ENCODE measurements at places on chromosomes 2 and 18.

DNA sequence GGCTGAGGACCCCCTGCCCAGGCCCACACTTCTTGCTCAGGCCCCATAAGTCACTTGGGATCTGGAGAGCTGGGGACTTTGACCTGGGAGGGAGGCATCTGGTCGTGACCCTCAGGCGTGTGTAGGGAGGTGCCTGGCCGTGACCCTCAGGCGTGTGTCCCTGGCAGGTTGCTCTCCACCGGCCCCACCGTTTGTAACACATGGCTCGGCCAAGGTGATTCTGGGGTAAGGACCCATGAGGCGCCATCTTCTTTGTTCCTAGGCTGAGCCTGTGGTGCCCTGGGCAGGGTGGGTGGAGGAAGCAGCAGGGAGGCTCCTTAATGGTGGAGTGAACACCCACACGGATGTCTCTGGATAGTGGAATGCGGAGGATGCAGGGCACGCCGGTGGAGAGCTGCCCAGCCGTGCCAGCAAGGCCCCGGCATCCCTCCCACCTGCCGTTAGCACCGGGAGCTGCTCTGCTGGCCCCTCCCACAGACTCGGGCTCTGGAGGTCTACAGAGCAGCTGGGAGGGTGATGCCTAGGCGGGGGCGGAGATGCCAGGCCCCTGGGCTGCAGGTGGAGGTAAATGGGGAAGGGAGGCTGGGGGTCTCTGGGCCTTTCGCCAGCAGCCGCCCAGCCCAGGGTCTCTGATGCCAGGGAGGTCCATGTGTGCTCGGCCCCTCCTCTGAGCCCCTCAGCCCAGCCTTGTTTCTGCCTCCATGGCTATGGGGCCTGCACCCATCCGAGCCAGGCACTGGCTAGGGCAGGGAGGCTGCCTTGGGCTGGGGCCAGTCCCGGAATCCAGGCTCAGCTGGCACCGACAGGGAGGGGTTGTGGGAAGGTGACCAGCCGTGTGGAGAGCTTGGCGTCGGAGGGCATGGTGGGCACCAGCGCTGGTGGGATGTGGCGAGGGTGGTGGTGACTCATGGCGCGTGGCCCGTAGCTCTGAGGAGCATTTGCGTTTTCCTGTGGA, 1.1 kb upstream of the GAL3ST2 start:
- DNase-seq, result no peak

DNA sequence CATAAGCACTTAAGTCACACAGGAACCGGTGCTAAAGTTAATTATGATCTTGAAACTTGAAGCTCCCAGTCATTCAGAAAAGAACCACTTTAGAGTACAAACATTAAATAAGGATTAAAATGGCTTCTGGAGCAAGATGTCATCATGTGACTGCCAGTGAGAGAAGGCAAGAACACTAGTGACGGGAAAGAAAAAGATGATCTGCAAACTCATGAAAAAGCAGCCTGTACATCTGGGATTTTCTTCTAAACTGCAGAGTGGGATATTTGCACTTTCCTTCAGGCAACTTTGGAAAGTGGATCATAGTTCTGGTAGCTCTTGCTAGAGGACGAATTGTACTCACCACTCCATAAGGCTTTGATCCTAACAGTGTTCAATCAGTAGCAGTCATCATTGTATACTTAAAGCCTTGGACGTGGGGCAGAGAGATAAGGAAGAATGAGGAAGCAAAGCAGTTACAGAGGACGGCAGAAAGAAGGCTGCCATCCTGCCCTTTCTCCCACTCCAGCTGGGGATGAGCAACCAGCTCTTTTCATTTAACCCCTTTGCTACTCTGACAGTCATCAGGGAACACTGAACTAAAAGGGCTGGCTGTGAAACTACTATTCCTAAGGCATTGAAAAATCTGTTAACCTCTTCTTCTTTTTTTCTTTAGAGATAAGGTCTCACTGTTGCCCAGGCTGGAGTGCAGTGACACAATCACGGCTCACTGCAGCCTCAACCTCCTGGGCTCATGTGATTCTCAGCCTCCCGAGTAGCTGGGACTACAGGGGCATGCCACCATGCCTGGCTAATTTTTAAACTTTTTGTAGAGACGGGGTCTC, 18.1 kb downstream of the ABHD3 start:
- no peak for DNase-seq

DNA sequence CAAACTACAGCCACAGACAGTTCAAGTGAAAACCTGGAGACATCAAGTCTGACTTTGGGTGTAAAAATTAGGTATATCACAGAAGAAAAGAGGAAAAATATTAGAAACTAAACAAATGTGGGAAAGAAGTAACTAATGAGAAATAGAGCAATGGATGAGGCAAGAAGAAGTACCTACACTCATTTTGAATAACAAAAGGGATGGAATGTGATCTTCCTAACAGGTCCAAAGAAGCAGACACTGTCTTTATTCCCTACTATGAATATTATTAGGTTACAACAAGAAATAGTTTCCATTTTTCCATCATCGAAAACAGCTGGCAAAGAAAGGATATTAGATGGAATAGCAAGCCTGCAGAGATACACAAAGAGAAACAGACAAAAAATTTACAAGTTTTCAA, 486.3 kb upstream of the FSHR start:
- no peak for DNase-seq

GRCh38 chr2:224968051-224968450, 74.2 kb downstream of the DOCK10 start:
- DNase-seq, result no peak

DNA sequence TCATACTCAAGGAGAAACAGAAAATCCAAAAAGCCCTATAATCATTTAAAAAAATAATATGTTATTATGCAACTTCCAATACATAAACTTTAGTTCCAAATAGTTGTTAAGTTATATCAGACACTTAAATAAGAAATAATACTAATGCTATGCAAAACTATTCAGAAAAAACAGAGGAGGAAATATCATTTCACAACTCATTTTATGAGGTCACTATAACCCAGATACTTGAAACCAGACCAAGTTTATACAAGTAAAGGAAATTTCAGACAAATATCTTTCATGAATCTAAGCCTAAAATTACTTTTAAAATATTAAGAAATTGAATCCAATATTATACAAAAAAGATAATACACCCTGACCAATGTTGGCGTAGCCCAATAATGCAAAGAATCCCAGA, 260.8 kb downstream of the CD226 start:
- DNase-seq, result no peak

DNA sequence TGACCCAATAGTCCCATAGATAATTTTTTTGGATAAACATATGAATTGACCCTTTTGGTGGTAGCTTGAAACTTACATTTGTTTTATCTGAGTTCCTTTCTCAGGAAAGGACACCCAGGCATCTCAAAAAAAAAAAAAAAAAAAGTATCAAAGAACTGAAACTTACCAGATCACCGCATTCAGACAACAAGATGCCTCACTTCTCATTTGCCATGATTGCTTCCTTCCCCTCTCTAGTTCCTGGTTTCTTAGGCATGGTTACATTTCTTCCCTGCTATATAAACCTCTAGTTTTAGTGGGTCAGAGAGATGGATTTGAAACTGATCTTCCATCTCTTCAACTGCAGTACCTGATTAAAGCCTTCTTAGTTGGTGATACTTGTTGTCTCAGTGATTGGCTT, 240.1 kb downstream of the ACKR3 start:
- no peak for DNase-seq

DNA sequence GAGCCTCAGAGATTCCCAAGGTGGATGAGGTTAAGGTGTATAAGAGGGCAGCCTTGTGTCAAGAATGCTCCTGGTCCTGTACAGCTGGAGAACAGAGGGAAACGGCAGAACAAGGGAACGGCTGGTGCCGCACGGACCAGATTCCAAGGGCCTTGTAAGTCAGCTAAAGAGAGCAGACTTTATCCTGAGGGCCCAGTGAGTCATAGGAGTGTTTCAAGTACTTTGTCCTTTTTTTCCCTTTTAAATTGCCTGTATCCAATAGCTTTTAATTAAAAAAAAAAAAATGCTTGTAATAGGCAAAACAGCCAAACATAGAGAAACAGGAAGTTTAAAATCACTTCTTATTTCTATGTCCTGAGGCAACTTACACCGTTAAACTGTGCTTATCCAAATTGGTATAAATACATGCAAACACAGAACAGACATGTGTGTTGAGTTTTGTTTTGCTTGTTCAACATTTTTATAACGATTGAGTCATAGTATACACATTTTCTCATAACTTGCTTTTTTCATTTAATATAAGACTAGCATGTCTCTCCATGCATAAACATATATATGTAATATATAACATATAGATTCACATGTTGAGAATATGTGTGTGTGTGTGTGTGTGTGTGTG, 42.1 kb upstream of the EVA1A start:
- DNase-seq, result no peak

- DNase-seq, result no peak
Measured at GRCh38 chr2:96185516-96185915, 23.1 kb downstream of the STARD7 start.

DNA sequence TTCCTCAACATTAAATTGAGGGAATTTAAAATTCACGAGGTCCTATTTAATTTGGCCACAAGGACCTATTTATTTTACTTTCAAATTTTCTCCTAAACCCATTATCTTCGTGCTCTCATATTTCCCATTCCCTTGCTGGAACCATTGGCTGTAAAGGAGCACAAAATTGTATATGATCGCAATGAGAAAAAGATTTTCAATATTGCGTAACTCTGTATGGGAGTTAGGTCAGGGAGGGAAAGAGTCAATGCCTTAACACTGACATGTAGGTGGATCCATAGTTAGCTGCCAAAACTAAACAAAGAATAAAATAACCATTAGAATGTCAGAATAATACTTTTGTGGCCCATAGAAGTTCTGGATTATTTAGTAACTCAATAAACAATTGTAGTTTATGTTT, 40.6 kb upstream of the ZC3H15 start:
- DNase-seq, result no peak

DNA sequence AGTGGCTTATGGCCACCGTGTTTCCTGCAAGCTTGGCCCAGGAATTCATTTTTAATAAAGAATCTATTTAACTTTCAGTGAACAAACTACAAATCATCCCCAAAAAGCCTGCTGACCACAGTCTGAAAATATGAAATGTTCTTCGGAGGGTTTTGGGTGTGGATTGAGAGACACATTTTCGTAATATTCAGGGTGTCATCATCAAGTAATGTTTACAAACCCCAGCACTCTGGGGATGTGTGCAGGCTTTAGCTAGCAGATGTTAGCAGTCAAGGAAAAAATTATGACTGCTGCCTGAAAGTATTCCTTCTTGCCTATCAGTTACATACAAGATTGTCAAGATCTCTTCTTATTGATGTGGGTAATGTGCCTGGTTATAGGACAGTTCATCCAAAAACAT, 143.9 kb upstream of the FN1 start:
- no peak for DNase-seq

DNA sequence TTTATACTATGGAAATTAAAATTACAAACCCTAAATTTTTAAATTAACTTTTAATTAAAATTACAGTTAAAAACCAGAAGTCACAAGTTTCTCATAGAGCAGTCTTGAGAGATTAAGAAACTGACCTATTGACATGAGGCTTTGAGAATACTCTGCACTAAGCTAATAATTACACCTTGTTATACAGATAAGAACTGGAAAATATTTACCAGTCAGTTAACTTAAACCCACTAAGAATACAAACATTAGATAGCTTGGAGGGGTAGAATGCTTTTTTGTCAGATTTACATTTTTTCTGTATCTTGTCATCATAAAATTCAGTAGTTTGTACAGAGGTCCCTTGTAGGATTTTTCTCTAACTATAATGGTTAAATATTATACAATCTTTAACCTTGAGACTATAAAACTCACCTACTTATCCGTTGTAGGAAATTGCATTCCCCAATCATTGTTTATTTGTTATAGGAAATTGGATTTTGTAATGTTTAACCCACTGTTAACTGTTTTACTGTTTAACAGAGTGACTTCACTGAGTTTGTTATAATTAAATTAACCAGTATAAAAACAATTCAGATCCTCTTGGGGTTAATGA, 219.7 kb upstream of the PKDCC start:
- DNase-seq, result no peak

DNA sequence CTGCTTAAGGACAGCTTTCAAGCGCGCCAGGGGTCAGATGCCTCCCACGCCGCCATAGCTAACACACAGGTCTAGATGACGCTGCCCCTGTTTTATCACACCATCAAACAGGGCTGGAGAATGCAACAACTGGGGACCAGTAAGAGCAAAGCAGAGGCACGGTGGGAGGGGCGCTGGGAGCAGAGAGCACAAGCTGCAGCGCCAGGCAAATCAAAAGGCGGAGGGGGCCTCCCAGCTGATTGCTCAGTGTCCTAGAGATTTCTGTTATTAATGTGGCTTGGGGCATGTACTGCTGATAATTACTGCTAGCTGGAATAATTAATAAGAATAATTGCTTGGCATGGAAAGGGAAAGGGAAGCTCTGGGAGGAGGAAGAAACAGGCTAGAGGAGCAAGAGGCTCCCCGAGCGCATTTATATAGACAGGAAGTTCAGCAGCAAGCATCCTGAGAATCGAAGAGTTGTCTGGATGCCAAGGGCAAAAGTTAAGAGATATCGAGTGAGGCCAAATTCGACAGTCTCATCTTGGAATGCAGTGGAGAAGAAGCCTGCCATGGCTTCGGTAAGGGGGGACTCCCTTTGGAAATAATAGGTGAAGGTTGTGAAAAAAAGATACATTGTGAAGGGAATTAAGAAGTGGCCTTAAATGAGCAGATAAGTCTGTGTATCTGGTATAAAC, 104.5 kb upstream of the ZNF521 start:
- DNase-seq, result no peak

DNA sequence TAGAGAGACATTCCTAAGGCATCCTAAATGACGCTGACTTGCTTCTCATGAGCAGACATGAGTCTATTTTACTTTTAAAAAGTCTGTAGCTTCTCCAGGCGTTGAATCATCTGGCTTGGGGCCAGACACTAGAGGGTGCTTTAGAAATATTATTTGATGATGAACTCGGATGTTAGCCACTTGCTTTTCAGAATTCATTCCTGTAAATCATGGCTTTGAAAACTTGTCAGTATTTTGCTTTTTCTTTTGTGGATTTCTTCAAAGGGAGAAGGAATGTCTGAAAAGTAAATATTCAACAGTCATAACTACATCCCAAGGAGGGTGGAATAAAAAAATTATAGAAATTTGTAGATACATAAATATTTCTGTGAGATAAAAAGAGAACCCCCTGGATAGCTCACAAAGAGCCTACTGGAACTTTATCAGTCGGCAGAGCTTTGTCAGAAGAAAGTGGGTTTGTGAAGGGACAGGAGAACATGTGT, 370.8 kb downstream of the OSR1 start:
- DNase-seq, result no peak

GRCh38 chr18:9951022-9951859, 37.4 kb downstream of the VAPA start:
- no peak for DNase-seq

DNA sequence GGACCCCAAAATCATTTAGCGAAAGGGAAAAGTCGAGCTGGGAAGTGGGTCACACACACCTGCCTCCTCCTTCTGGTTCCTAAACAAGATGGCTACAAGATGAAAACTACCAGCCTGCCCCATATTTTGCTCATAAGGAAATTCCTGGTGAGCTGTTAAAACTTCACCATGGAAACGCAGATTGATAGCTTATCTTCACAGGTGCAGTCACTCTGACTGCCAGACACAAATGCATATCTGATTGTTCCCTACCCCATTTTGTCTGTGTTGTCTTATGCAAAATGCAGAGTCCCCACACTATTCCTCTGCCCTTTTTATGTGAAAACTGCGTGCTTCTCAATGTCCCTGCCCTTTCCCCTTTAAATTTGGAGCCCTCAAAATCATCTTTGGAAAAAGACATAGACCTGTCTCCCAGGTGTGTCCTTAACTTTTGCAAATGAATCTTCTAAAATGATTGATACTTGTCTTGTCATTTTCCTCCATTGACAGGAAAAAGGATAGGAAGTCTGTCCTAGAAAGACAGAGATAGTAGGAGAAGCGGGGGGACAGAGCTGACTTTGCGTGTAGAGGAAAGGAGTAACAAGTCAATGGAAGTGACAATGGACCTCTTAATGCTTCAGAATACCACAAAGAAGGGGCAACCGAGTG, 38.9 kb upstream of the THOC1 start:
- no peak for DNase-seq
